Stimulated activated CD8-positive, alpha-beta memory T cell treated with anti-CD3 and anti-CD28 coated beads, Interleukin-2, amount 100 ng/mL, for 1 hour (primary cell): ENCODE measurements at places on chromosomes 3 and 15.

DNA sequence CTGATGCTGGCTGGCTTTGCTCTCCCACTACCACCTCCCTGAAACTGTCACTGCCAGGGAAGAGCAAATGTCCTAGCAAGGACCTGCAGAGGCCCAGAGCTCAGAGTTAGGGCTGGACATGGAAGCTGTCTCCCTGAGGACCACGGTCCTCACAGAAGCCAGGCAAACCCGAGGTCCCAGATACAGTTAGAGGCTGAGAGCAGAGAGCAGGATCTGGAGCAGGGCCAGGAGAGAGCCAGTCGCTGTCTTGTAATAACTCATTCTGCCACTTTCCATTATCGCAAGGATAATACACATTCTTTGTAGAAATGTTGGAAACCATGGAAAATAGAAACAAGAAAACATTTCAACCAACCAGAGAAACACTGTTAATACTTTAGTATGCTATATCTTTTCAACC lies 10.1 kb downstream of the GHSR start:
- no peak for DNase-seq

- DNase-seq = no peak
These were observed 238.0 kb downstream of the PLCL2 start for GRCh38 chr3:17122758-17123157.

GRCh38 chr3:120432150-120432860 lies 18.5 kb downstream of the FSTL1 start:
- no peak for DNase-seq

DNA sequence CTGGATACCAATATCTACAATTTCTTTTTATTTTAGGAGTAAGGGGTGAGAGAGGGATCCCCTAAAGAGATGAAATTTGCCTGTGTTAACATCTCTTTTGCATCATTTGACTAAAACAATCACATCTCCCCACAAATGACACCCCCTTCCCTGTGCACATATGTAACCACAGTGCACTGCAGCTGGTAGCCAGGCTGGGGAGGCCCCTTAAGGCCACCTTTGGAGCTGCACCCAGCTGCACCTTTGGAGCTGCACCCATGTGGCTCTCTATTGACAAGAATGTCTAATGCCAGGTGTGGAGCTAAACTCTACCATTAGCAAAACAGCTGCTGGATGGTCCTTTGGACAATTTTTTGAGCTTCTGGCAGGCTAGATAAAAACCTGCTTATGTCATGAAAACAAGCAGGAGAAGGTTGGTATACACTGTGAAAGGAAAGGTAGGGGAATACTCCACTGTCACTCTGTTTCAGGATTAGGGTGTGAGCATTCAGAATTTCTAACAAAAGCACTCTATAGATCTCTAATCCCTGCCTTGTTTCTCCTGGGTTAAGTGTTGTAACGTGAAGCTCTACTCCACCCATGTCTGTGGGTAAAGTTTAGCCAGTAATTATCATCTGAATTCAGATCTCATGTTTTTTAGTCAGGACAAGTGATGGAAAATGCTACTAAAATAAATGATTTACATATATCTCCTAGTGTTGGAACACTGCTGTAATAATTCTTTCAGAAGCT lies 52.1 kb downstream of the TFG start:
- DNase-seq = no peak

GRCh38 chr3:196219194-196219969 lies 3.0 kb downstream of the SLC51A start:
- DNase-seq = peak; percentile 32

DNA sequence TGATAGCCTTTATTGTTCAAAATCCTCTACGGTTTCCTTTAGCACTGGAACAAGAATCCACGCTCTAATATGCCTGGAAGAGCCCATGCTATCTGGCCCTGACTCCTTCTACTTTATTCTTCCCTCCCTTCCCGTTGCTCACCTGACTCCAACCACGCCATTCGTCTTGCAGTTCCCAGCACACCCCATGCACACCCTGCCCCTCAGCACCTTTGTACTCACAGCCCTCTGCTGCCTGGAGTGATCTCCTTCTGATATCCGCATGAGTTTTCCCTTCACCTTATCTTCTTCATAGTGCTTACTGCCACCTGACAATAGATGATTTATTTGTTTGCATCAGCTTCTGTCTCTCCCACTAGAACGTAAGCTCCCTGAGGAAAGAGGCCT lies 16.6 kb upstream of the BCL2A1 start:
- no peak for DNase-seq

GRCh38 chr3:129295286-129295685 lies 16.6 kb downstream of the HMCES start:
- no peak for DNase-seq

- no peak for DNase-seq
These were observed 8.5 kb downstream of the NR1I2 start for GRCh38 chr3:119790369-119790768.

DNA sequence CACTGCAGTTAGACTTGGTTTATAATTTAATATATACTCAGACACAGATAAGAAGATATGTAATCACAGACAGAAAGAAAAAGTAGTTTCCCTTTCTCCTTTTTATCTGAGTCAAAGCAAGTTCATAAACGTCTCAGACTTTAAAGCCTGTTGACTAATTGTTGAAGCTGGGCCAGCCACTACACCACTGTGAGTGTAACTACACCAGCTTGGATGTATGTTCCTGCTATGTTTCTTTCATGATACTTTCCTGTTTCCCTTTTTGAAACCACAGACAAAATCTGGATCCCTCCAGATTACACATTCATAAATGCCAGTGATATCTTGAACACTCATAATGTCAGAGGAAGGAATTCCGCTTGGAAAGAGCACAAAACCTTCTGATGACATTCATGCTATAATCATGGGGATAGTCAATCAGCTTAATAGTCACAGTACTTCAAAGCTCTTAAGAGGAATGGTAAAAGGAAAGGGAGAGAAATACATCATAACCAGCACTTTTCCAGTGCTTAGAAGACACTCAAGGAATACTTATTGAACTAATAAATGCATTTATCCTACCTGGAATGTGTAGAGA lies 32.0 kb downstream of the KCNMB2 start:
- no peak for DNase-seq

DNA sequence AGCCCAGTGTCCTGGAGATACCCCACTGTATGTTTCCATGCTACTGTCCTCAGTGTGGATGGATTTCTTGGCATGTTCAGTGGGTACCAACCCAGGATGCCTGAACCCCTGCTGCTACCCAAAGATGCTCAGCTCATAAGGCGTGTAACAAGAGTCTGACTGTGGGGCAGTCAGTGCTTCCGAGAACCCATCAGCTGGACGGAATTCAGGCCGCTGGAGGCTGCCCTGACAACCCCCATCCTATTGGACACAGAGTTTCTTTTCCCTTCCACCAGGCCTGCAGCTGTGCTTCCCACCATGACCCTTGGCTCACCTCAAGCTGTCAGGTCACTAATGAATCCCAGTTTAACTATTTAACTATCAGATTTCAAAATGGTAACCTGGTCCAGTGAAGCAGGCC lies 224.1 kb upstream of the FEZF2 start:
- no peak for DNase-seq

- DNase-seq = no peak
These were observed 16.0 kb downstream of the CAPN3 start for GRCh38 chr15:42375252-42375651.

DNA sequence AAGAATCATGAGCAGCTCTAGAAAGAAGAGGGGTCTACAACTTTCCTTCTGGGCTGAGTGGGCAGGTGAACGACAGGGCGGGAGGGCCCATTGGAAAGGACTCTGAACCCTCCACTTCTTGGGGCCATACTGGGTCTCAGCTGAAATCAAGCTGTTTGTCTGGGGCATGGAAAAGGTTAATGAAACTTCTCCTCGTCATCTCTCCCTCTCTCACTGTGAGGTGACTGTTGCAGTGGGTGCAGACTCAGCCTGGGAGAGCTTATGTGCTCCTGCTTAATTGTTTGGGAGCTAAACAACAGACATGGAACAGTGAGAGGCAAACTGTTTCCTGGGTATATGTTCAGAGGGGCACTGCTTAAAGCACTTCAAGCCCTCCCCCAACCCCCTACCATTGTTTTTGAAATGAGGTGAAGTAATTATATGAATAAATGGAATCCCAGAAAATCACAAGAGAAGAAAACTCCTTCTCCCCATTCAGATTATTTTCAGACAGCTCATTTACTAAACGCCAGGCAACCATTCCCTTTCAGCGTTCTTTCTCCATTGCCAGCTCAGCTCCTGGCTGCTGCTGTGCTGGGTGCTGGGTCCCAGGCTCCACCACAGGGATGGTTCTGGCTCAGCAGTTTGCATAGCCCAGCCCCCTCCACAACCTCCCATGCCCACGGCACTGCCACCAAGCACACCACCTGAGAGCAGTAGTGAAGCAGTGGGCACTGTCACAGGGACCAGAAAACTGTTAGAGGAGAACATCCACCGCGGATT lies 444.9 kb upstream of the TBL1XR1 start:
- no peak for DNase-seq

DNA sequence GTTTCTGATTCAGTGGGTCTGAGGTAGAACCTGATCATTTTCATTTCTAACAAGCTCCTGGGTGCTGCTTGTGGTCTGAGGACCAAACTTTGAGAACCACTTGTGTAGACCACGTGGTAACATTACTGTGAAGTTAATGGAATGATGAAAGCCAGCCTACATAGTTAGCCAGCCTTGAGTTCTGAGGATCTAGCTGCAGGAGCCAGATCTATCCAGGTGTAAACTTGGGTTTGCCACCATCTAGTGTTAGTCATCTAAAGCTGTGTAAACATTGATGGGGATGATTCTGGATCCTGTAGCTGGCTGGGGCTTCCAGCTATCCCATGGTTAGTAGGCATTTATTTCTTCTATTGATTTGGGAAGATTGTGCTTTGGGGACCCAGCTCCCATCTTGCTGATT lies 170.0 kb downstream of the TMEM108 start:
- no peak for DNase-seq

GRCh38 chr15:29259233-29259632 lies 10.4 kb downstream of the NSMCE3 start:
- no peak for DNase-seq

GRCh38 chr3:46278816-46279672 lies 36.8 kb downstream of the CCR3 start:
- DNase-seq = no peak

- peak; percentile 28 for DNase-seq
These were observed 4.0 kb upstream of the SMCO1 start for GRCh38 chr3:196518966-196519717.

DNA sequence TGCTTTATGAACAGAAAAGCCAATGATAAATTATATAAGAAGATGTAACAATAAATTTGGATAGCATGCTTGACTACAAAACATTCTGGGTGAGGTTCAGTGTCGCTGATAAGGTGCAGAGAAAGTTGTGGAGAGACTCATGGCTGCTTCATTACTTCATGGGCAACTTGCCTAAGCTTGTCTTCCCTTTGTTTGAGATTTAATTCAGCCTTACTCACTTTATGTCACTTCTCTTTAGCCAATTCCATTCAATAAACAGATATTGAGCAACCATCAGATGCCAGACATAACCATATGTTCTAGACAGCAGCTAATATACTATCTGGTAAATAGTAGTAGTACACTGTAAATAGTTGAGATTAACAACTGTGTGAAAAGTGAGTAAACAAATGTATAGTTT lies 401.5 kb upstream of the FRG2C start:
- DNase-seq = no peak

DNA sequence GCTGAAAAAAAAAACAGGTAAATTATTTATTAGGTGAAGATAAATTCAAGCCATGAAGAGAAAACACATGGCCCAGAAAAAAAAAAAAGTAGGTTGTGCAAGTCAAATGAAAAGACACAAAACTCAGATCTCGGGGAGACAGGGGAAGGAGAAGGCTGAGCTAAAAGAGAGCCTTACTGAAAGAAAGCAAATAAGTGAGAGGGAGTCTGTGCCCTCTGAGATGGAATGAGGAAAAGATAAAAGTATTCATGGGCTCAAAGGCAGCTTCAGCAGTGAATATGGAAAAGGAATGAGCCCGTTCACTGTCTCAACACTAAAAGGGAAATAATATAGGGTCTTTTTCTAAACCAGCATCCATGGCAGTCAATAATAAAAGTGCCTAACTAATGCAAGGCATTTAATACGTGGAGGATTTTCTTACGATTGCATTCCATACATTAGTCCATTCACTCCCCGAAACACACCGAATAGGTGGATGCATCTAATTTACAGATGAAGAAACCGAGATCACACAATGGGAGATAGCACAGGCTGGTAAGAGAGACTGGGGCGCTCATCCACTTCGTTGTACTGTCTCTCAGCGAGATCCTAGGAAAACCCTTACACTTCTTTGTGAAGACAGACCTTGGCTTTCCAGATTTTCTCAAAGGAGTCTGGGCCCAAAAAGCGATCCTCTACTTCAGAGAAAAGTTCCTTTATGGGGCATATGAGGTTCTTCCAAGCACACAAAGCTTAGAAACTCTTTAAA lies 1.1 kb downstream of the TFDP2 start:
- DNase-seq = no peak

GRCh38 chr15:65051266-65051665 lies 6.1 kb downstream of the SLC51B start:
- DNase-seq = no peak

GRCh38 chr3:49006408-49007067 lies 653 bp upstream of the WDR6 start:
- no peak for DNase-seq

- DNase-seq = no peak
These were observed 28.6 kb downstream of the ITGA11 start for GRCh38 chr15:68403161-68403941.

- DNase-seq = no peak
These were observed 5.0 kb upstream of the KPNA1 start for GRCh38 chr3:122519693-122520092.

- DNase-seq = no peak
These were observed 59.0 kb downstream of the ETFA start for GRCh38 chr15:76252249-76252648.

DNA sequence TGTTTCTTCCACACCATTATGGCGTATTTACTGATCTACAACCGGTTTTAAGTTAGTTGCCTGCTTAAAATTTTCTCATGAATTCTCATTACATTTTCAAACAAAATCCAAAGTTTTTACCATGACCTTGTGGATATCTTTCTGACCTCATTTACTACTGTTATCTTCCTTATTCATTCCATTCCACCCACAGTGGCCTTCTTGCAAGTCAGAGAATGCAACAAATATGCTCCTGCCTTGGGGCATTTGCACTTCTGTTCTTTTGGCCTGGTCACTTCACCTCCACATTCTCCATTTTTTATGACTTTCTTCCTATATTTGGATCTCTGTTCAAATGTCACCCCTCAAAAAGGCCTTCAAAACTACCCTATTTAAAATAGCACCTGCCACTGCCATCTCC lies 8.8 kb upstream of the SLC15A2 start:
- no peak for DNase-seq

GRCh38 chr3:123778991-123779622 lies 105.0 kb downstream of the MYLK start:
- DNase-seq = no peak
